ENCODE measurements at places on chromosomes 1 and 21.

- DNase-seq = no peak
Observed at GRCh38 chr1:234589064-234589800, 20.7 kb downstream of the IRF2BP2 start.

- no peak for DNase-seq
Observed at GRCh38 chr1:119068427-119068826, 72.0 kb downstream of the WARS2 start.

DNA sequence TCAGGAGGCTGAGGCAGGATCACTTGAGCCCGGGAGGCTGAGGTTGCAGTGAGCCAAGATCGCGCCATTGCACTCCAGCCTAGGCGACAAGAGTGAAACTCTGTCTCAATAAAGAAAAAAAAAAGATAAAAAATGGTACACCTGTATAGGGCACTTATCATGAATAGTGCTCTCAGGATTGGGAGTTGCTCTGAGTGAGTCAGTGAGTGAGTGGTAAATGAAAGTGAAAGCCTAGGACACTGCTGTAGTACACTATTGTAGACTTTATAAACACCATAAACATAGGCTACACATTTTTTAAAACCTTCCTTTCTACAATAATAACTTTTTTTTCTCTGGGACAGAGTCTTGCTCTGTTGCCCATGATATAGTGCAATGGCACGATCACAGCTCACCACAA, 16.8 kb downstream of the PHTF1 start:
- DNase-seq = no peak

DNA sequence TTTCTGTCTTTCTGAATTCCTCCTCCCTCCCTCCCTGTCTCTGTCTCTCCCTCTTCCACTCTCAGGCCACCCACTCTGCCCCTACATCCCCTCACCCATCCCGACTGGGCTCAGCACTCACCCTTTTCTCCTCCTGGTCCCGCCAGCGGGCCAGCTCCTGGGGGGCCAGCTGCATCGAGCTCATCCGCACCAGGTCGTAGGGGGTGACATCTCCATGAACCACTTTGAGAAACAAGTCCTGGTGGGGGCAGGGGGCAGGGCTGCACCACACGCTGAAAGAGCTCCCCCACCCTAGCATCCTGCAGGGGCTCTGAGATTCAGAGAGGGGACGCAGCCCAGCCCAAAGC, 17.8 kb downstream of the SPOCD1 start:
- no peak for DNase-seq

GRCh38 chr1:186793582-186793927, 35.2 kb upstream of the PLA2G4A start:
- DNase-seq = no peak

DNA sequence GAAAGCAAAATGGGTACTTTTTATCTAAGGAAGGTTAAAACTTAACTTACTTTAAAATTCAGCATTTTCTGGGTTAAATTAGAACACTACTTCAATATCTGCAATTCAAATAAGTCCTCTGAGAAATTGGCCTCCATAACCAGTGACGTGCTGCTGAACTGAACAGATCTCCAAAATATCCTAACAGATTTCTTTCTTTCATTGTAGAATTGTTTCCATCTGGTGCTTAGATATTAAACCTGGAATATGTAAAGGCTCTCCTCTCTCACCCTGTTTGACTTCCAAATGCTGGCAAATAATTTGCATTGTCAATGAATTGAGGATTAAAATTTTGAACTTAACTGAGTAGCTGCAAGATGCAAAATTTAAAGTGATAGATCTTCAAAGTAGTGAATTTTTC, 316.9 kb upstream of the CXADR start:
- DNase-seq = no peak

- DNase-seq = no peak
Observed at GRCh38 chr1:220368352-220369265, 96.4 kb upstream of the RAB3GAP2 start.

- no peak for DNase-seq
Observed at GRCh38 chr1:206784471-206784903, 12.2 kb upstream of the IL10 start.

GRCh38 chr1:20185834-20186782, at the start of the genes PLA2G2C and UBXN10:
Gene PLA2G2C, minus strand, starts transcription at chr1:20186518. Its CDS starts 9,155 bp downstream, at chr1:20177363.
Gene UBXN10, plus strand, starts transcription at chr1:20186096. Its CDS starts 4,466 bp downstream, at chr1:20190562.
- DNase-seq = no peak

DNA sequence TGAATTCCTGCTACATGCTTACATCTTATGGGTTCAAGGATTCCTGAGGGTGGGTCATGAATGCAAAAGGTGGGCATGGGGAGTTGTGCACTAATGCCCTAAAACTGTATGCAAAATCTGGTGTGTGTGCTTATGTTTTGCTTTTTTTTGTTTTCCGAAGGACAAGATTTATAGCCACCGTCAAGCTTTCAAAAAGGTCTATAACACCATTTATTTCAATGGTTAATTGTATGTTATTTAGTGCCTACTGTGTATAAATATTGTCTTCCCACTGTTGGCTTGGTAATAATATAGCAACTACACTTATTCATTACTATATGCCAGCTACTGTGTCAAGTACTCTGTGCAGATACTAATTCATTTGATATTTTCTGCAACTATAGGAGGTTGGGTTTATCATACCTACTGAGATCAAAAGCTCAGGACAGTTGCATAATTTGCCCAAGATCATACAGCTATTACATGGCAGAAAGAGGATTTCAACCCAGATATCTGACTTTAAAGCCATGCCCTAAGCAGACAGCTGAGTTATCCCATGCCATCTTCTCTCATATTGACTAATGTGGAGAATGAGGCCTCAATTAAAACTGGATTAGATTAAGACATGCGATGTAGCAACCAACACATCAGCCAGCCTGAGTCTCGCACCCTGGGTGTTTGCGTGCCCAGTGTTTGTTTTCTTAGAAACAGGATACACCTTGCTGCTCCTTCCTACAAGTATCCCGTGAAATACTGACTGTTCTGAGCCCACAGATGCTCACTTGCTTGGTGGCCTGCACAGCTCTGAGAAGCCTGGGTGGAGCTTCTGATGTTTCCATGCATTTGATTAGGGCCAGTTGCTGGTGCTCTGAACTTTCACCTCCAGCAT, 34.6 kb downstream of the GADD45A start:
- no peak for DNase-seq

- DNase-seq = no peak
Observed at GRCh38 chr1:240985081-240985480, 371.9 kb downstream of the RGS7 start.

DNA sequence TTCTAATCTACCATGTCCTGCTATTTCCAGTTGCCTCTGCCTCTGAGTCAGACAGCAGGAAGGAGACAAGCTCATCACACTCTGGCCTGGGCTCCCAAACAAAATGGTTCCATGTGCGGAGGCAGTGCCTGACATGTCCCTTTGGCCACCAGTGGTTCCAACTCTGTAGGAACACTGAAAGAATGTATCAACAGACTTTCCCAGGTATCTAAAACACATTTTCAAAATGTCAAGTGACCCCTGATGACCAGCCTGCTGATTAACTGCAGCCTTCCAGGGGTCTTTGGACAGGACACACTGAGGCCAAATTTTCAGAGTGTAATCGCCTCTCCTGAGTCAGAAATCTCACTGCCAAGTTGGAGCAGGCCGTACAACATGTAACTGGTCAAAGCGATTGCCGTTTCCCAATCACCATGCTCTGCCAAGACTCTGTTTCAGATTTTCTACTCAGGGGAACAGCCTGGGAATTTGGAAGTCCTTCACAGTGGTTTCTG, 172.7 kb downstream of the TPR start:
- DNase-seq = no peak

DNA sequence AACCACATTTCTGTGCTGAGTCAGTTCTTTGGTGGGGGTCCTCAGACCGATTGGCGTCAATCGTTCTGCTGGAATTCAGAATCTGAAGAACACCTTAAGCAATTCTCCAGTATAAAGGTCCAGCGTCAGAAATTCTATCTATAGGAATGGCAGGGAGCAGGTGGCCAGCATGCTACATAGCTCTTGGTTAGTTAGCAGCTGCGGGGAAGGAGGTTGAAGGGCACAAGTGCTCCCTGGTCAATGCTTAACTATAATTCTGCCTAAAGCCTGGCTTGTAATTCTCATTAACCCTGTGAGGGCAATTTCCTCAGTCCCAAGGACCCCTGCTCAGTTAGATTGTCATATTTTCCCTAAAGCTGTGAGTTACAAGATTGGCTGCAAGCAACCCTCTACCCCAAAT, 54.3 kb upstream of the GALNT2 start:
- no peak for DNase-seq

GRCh38 chr1:42146626-42147320, 6.4 kb upstream of the GUCA2B start:
- no peak for DNase-seq

DNA sequence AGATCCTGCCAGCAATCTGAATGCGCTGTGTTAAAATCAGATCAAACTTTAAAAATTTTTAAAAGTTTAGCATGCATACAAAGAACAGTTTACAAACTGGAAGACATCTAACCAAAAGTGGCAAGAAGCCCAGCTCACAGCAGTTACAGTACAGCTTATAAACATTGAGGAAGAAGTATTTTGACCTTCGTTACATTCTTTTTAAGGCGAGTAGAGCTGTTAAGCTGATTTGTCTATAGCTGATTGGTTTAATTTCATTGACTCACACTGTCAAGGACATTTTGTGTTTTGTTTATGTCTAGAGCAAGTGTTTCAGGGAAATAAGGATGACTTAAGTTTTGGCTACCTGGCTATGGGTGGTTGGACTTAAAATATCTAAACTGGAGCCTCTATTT, 3.0 kb upstream of the PGM1 start:
- DNase-seq = no peak

All from T-helper 22 cell (primary cell).